Thymus (tissue), 14 donors: ENCODE measurements at places on chromosomes 2 and 18. TPM values are rescaled to one million over a fixed set of nuclear protein-coding genes. Genes with fewer than 3 reads are reported as not detected.

GRCh38 chr18:3615374-3615985 lies 165.5 kb downstream of the TGIF1 start:
- no peak for DNase-seq

NRBP1 gene
- total RNA-seq: 43.9 TPM

DNA sequence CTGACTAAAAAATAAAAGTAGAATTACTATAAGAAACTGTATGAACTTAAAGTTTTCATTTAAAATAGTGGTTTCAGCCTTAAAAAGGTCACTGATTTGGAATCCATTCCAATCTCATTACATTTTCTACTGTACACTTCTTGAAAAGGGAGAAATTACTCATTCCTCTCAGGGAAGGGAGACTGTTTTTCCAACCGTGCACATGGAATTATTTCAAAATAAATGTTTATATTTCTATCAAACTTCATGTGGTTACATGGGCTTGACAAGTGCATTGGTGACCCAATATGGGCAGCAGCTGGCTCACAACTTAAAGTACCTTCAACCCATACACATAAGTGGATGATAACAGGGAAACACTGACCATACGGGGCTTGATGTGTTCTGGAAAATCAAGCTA lies 324.5 kb upstream of the THUMPD2 start:
- DNase-seq: no peak

MAPK4 gene
- total RNA-seq: 6.9 TPM

DNA sequence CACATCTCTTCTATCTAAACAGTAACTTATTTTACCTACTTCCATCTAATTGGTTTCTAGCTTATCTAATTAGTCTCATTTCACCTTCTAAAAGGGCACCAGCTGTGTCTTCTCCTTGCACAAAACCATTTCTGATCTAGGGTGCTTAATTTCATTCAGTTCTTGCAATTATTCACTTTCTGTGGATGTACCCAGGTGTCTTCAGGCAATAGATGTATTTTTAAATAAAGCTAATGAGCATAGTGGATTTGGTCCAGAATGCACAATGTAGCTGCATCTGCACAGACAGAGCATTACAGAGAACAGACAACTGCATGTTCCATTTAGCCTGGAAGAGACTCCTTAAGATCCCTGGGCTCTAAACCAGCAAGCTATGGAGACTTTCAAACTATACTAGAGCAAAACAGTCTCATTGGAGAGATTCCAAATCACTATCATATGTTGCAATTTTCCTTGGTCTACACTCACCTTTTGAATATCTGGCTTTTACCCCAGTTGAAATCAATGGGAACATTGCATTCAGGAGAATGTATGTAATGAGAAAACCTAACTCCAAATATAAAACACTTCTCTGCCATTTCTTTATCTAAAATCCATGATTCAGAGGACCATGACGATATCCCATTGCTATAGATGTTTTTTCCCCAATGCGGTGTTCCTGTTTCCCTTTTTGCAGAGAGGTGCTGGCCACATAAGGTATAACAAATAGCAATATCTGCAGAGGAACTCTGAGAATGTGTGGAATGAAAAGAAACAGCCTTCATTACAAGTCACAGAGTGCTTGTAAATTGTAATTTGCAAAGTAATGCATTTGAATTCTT lies 3.5 kb upstream of the RFX8 start:
- no peak for DNase-seq

KLHL29 gene
- total RNA-seq: 1.4 TPM
